ENCODE measurements at places on chromosomes 7 and 10.

DNA sequence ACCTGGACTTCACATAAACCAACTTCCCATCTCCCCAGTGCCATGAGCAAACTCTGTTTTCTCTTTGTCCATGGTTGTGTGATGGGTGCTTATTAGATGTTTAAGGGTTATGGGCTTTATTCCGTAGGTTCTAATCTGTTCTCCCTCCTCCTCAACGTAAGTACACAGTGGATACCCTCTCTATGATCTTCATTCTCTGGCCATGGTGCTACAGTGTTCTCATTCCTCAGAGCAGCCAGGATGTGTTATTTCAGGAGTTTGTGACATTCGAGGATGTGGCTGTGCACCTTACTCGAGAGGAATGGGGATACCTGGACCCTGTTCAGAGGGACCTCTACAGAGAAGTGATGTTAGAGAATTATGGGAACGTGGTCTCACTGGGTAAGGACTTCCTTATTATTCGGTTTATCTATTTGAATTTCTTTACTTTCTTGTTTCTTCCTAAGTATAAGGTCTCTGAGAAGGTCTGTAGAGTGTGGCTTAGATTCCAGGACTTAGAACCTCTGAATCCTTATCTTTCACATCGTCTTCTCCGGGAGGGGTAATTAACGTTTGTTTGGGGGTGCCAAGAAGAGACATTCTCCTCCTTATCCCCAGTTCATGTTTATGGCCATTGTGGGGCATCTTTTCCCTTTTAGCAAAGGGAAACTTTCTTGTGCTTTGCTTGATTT is 3.8 kb downstream of the ZNF655 start:
- no peak for DNase-seq

DNA sequence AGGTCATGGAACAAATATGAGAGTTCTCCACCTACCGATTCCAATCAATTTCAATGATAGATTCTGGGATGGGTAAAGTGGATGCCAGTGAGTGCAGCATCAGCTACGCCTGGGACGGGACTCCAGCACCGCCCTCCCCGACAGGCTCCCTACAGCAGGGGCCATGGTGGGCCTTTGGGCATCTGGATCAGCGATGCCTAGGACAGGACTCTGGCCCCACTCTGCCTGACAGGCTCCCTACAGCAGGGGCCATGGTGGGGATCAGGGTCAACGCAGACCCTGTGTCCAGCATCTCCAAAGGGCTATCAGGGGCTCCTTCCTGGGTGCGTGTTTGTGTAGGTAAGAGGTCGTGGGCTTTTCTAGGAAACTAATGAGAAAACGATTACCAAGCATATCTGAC is 111.2 kb upstream of the TCERG1L start:
- no peak for DNase-seq

DNA sequence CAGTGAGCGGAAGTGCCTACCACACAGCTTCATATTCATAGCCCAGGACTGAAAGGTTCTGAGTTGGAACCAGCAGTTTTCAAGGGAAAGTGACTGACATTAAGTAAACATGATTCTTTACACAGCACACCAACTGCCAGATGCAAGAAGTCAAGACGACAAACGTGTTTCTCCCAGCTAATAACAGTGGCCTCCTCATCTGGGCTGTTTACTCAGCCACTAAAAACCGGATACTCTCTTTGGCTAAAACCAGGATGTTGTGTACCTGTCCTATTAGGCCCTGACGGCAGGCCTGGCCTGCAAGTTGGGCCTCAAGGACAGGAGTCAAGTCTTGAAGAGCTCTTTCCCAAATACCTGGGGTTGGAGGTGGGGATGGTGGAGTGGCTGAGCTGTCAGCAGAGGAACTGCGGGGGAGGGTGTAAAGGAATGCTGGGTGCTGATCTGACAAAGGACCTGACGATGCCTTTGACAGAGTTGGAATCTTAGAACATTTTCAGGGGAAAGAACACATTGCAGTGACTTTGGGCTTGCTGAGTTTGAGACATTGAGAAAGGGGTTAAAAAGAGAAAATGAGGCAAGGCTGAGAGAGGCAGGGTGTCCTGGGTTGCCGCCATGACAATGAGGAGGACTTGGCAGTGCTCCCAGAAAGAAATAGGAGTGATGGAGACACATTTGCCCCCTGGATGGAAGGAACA is 57.7 kb downstream of the STEAP1B start:
- peak; percentile 9 for DNase-seq

- DNase-seq = no peak
These were observed 786.1 kb downstream of the CNTNAP2 start for GRCh38 chr7:146902728-146903127.

DNA sequence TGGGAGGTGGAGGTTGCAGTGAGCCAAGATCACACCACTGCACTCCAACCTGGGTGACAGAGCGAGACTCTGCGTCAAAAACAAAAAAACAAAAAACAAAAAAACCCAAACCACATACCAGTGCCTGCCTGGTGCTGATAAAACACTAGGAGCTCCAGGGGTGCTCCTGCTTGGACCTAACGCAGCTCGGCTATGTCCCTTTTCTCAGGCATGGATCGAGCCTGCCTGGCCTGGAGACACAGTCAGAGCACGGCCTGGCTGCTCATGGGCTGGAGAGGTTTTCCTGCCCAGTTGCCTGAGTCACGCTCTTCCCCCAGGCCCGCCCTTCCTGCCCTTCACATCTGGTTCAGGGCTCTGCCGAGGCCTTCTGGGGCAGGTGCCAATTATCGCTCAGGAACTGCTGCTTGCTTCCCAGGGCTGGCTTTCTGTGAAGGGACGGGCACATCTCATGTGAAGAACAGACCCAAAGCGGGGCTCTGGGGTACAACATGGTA is 12.6 kb upstream of the NPFFR1 start:
- DNase-seq = peak; percentile 82

DNA sequence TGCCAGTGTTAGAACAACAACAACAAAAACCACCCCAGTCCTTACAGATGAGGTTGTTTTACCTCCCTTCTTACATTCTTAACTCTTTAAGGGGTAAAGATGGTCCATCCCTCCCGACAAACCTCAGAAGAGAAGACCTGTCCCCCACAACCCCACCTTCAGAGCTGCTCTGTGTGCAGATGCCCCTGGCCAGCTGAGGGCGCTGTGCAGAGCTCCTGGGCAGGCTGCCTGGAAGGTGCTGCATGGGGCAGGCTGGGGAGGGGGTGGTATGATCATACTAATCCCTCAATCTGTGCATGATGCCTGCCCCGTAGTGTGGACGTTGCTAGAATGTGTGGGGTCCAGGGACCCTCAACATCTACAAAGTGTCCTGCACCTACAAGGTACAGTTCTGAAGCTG is 387.1 kb downstream of the INHBA start:
- DNase-seq = no peak

DNA sequence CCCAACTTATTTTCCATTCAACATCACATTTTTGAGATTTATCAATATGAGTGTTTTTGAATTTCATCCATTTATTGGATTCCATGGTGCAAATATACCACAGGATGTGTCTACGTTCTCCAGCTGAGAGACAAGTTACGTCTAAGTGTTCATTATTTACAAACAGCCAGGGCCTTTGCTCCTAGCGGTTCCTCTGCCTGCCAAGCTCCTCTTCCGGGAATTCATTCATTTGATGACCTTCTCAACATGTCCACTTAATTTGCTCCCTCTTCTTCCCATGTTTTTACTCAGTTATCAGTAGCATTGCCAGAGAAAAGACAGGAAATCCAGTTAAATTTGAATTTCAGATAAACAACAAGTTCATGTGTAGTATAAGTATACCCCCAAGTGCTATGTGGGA is 321.7 kb downstream of the PRPF18 start:
- DNase-seq = no peak

- DNase-seq = peak; percentile 58
These were observed 1.0 kb upstream of the LRRN3 start for GRCh38 chr7:111089822-111090426.

DNA sequence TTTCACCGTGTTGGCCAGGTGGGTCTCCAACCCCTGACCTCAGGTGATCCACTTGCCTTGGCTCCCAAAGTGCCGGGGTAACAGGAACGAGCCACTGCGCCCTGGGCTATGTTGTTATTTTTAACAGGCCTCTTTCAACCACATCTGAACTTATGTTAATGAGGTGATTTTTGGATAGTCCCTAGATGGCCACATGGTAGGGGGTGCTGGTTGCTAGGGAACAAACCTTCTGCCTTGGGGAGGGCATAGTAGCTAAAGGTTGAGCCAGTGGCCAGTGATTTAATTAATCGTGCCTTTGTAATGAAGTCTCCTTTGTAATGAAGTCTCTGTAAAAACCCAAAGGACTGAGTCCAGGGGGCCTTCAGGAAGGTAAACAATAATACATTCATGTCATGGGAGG is 9.1 kb downstream of the COMTD1 start:
- DNase-seq = no peak

- no peak for DNase-seq
These were observed 253.6 kb downstream of the WDR37 start for GRCh38 chr10:1309617-1310270.

GRCh38 chr7:115499956-115500355 is 530.6 kb downstream of the TFEC start:
- peak; percentile 50 for DNase-seq

Data from fibroblast of skin of back (primary cell).